ENCODE measurements at places on chromosomes 2 and 18. TPM values are rescaled to one million over a fixed set of nuclear protein-coding genes. Genes with fewer than 3 reads are reported as not detected.

CACNB4 gene
- total RNA-seq = 0.41 TPM

STARD6 gene
- total RNA-seq = not detected

DPP10 gene
- total RNA-seq = not detected

LYPD1 gene
- not detected for total RNA-seq

- DNase-seq = no peak
- no peaks in the 10 kb centered on the region for H3K4me1 ChIP-seq
- no peaks in the 10 kb centered on the region for H3K36me3 ChIP-seq
- H3K4me3 ChIP-seq = no peak overlapping the region
- H3K27ac ChIP-seq = no peak overlapping the region
These were observed 1363.9 kb upstream of the CRIM1 start for GRCh38 chr2:34991508-34992274.

Measured in activated CD8-positive, alpha-beta T cell treated with anti-CD3 and anti-CD28 coated beads for 36 hours (primary cell).